Endodermal cell (in vitro differentiated cells): ENCODE measurements at places on chromosomes 2 and 18. TPM values are rescaled to one million over a fixed set of nuclear protein-coding genes. Genes with fewer than 3 reads are reported as not detected.

DNA sequence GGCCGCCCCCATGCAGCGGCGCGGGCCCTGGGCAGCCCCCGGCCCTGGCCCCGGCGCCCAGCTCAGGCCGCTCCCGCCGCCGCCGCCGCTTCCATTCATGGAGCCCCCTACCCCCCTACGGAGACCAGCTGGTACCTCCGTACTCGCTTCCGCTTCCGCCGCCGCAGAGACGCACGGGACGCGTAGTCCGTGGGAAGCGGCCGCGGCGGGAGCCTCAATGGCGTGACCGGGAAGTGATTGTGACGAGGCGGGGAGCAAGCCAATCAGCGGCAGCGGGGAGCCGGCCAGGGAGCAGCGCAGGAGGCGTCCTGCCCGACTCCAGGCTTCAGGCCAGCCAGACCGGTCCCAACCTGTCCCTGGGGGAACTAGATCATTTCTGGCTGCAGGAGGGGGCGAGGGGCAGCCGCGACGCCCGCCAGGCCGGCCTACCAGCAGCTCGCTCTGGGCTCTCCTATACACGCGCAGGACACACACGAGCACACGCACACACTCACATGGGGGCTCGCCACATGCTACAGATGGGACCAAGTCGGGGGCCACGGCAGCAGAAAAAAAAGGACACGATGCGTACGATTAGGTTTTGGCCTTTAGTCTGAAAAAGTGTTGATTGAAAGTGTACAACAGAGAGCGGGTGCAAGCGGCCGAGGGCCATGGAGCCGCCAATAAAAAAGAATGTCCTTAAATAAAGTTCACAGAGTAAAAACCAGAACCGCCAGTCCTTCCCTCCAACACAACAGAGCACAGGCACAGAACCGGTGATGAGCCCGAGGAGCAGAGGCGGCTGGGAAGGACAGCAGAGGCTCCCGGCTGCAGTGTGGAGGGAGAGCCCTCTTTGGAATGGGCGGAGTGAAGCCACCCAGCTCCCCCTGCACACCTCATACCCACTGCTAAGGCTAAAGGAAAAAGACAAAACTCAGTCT is at the start of gene ZNF513:
Gene ZNF513, minus strand, starts transcription at position 109 of the 920 bp plus-strand sequence. CDS start 208 bp downstream, outside the sequence.
- peak; percentile 99 for DNase-seq

DNA sequence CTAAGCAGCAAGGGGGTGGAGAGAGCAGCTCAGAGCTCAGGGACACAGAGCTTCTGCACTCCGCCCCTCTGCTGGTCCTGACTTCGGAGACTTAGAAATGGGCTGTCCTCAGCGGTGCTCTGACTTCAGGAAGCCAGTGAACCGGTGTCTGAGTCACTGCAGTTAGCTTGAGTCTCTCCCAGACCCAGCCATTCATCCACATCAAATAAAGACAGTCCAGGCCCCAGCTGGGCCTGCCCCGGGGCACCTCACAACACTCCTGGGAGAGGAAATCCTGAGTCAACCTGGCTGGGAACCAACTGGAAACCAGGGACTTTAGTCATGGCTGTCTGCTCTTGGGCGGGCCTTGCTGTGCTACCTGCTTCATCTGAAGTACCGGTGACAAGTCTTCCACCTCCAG is 5.4 kb upstream of the ITGB6 start:
- DNase-seq = no peak

- no peak for DNase-seq
Observed at GRCh38 chr2:191020742-191021381, 6.9 kb upstream of the STAT1 start.

GRCh38 chr2:28161466-28161865 is 231.2 kb upstream of the FOSL2 start:
- no peak for DNase-seq

DNA sequence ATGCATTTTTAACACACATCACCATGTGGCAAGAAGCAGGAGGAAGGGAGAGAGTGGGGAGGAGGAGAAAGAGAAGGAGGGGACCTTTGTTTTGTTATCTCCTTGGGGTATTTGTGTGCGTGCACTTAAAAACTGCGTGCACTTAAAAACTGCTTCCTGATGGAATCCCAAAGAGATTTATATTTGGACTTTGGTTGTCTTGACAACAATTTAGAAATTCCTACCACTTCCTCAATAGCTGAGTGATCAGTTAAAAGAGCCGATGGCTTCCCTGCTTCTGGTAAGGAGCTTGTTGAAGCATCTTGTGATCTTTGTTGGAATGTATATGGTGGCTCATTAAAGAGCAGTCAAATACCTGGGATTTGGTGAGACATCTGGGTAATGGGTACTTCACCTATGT is 4.5 kb downstream of the RAB31 start:
- no peak for DNase-seq

GRCh38 chr2:65128297-65129190 is 1.4 kb downstream of the RAB1A start:
- no peak for DNase-seq

GRCh38 chr18:61982475-61982874 is 89.7 kb upstream of the RNF152 start:
- DNase-seq = no peak

DNA sequence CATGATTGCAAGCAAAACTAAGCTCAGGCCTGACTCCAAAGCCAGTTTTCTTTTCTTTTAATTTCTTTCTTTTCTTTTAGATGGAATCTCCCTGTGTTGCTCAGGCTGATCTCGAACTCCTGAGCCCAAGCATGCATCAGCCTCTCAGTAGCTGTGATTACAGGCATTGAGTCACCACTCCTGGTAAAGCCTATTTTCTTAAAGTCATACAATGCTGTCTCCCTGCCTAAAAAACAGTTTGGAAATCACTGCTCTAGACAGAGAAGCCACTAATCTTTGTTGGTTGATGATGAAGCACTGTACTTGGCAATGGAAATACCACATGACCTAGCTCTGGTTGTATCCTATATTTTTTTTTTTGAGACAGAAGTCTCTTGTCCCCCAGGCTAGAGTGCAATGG is 33.1 kb upstream of the ZNF532 start:
- no peak for DNase-seq

GRCh38 chr18:26405190-26405801 is 143.1 kb downstream of the KCTD1 start:
- peak; percentile 74 for DNase-seq

DNA sequence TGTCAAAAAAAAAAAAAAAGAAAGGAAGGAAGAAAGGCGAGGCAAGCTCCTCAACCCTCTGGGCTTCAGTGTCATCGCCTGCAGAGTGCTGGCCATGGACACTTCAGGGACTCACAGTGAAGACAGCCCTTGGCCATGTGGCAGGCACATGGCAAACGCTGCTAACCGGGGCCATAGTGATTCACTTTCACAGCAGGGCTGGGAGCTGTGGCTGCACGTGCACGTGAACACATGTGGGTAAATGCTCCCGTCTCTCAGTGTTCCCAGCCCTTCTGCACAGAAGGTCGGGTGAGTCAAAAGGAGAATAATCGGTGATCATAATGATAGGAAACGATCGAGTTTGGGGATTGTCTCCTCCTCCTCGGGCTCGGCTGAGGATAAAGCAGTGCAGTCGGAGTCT is 46.1 kb upstream of the UBE2F start:
- no peak for DNase-seq

GRCh38 chr2:182426082-182426917 is 536 bp downstream of the PDE1A start:
- peak; percentile 38 for DNase-seq

DNA sequence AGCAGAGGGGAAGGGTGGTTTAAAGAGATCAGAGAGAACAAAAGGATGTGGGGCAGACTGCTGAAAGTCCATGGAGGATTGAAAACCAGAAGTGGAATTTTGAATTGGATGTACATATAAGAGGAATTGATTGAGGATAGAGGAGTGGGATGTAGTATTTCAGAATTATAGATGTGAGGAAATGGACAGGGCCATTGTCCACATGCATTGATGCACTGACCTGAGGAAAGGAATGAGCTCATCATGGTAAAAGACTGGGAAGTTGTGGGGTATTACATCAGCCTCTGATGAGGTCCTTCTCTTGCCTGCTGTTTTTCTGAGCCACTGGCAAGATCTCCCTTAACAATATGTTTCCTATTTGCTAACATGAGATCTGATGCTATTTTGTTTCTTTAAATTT is 365.7 kb upstream of the FANCL start:
- DNase-seq = no peak

DNA sequence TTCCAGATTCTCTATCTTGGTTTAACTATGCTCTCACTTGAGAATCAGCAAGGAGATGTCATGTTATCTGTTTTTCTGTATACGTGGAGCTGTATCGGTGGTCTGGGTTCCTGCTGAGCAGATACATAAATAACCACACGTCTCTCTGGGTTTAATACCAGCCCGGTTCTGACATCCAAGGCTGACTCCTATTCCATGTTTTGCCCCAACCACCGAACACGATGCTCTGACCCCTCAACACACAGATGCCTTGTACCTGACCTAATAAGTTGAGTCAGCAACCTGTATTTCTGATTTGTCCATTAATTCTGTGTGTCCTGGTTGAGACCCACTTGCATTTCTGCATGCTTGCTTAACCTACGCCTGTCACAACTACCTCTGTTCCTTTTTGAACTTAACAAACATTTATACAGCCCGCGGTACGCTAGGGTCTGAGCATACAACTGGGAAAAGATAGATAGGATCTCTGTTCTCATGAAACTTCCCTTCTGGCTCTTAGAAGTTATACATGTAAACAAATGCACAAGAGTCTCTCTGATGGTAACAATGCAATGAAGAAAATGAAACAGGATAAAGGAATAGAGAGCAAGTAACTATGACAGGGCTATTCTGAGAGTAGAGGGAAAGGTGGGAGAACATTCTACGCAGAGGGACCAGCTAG is 480.4 kb downstream of the PARD3B start:
- no peak for DNase-seq

GRCh38 chr18:51513517-51513916 is 316.0 kb upstream of the MEX3C start:
- DNase-seq = no peak

DNA sequence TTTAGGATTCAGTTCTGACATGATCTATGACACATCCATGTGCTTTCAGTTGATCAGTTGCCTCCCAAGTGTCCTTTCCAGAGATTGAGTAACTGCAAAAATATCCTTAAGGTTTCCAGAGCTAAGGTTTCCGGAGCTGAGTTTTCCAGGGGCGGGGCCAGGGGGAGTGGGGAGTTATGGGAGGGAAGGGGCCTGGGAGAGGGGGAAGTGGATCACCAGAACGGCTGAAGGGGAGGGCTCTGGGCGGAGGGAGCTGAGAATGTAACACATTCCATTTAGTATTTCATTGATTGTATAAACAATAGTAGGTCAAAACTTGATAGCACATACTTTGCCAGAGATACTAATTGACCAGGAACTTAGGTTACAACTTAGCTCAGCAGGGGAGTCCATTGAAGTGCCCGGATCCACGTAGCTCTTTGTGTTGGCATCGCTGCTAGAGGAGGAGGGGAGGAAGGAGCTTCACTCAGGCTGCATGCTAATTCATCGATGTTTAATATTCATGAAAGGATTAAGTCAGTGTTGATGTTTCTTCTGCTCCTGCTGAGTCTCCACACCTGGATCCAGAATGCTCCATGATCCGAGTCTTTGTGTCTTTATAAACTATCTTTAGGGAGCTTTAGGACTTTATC is 289.8 kb downstream of the ALPK2 start:
- peak; percentile 89 for DNase-seq

DNA sequence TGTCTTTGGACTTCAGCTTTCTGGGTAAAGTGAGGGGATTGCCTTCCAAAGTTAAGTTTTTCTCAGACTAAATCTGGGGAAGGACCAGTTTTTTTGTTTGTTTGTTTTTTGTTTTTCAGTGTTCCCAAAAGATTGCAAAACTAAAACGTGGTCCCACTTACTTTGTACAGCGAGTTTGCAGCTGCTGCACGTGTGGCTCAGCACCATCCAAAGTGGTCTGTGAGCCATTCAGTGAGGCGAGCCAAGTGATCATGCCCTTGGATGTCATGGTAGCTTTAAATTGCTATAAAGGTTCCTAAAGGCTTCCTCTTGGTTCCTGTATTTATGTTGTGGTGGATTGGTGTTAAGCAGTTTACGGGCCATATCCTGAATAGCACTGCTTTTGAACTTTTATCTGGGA is 23.0 kb downstream of the TET3 start:
- no peak for DNase-seq

DNA sequence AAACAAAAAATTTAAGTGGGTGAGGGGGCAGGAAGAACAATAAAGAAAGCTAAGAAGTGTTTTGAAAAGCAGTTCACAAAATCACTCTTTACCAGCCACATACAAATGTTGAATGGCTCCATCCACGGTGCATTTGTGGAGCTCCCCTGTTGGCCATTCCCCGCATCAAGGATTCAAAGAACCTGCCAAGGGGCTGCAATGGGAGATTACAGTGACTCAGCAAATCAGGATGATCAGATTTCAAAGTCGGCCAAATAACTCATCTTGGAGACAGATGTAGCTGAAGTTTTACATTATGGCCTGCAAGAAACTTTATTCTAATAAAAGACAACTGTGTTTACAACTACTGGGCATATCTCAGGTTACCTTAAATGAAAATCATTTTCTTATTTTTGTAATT is 26.9 kb downstream of the COL4A3 start:
- DNase-seq = peak; percentile 68

DNA sequence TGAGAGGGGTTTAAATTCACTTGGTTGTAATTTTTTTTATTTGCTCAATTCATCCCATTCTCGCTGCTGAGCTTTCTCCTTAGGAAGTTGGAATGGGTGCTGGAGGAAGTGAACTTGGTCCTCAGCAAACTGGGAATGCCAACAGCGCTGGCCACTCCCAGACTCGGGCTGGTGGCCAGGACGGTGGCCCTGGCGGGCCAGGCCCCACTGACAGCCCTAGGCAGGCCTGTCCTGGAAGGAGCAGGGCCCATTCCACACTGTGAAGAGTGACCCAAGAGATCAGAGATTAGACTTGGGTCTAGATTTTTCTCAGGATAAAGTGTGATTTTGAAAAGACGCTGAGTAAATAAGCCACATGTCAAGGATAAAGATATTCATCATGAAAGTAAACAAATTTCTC is 132.7 kb downstream of the HDAC4 start:
- no peak for DNase-seq

DNA sequence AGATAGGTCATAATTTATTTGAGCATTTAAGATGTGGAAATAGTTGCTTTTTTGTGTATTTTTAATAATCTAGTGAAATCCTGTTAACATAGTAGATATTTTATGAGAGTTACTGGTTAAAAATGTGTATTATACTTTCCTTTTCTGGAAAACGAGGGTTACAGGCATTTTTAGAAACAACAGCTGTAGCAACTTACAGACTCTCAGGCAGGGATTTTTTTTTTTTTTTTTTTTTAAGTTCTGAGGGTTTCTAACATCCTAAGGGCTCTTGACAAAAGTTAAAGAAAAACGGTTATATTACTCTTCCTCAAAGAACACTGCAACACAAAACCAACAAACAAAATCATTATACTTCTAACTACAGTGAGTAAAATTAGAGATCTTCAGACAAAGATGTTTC is 205.9 kb downstream of the ACKR3 start:
- no peak for DNase-seq

Gene CDCA7
- total RNA-seq = 80.4 to 107 TPM (median 101 TPM) in 3 replicates

Gene IL1RN
- total RNA-seq = not detected in 3 replicates

Gene SCN1A
- total RNA-seq = not detected in 2 replicates

Gene SRD5A2
- total RNA-seq = 0.05 TPM in 1 of 2 replicates, not detected in the other

Gene NEU4
- total RNA-seq = 1.1 and 1.2 TPM in 2 replicates

Gene SLC19A3
- total RNA-seq = 0.68 and 0.86 TPM in 2 replicates

Gene INHBB
- total RNA-seq = not detected in 3 replicates

Gene GKN1
- total RNA-seq = not detected in 3 replicates

Gene ELOA2
- total RNA-seq = not detected in 3 replicates

Gene RGPD3
- 0.25 and 0.59 TPM in 2 replicates for total RNA-seq

Gene FBXO41
- total RNA-seq = 11.2 to 18.6 TPM (median 12.0 TPM) in 3 replicates
